ENCODE measurements at places on chromosomes 13 and 19.

- DNase-seq, result peak; percentile 86
Measured at GRCh38 chr19:10836479-10837330, 693 bp upstream of the TMED1 start.

GRCh38 chr19:35937345-35938281 is 1.4 kb downstream of the LRFN3 start:
- no peak for DNase-seq

- DNase-seq, result no peak
Measured at GRCh38 chr19:36745870-36746269, 26.7 kb downstream of the ZNF850 start.

- DNase-seq, result no peak
Measured at GRCh38 chr13:29484236-29484635, 111.3 kb downstream of the SLC7A1 start.

- DNase-seq, result no peak
Measured at GRCh38 chr19:43479961-43480561, 14.7 kb upstream of the LYPD3 start.

- no peak for DNase-seq
Measured at GRCh38 chr13:64090311-64090710, 2674.7 kb upstream of the PCDH20 start.

DNA sequence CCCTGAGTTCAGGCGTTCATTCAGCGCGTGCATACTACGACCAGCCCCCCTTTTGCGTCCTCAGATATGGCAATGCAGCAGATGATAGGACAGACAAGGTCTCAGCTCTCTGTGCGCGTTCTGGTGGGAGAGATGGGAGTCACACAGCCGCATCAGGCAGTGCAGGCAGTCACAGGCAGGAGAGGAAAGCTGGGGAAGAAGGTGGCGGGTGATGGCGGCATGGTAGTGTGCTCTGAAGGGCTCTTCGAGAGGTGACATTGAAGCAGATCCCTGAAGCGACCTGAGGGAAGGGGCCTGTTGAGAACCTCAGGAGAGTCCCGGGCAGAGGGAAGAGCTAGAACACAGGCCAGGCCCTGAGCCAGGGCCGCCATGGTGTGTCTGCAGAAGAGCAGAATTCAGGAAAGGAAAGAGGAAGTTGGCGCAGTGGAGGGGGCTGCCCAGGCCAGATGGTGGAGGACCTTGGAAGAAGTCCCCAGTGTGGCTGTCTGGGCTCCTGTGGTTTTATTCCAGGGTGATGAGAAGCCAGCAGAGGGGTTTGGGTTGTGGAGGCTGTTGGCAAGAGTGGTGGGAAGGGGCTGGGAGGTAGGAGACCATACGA is 3.5 kb downstream of the USF2 start:
- no peak for DNase-seq

- DNase-seq, result peak; percentile 24
Measured at GRCh38 chr19:56309511-56310185, 5.0 kb downstream of the ZSCAN5A start.

DNA sequence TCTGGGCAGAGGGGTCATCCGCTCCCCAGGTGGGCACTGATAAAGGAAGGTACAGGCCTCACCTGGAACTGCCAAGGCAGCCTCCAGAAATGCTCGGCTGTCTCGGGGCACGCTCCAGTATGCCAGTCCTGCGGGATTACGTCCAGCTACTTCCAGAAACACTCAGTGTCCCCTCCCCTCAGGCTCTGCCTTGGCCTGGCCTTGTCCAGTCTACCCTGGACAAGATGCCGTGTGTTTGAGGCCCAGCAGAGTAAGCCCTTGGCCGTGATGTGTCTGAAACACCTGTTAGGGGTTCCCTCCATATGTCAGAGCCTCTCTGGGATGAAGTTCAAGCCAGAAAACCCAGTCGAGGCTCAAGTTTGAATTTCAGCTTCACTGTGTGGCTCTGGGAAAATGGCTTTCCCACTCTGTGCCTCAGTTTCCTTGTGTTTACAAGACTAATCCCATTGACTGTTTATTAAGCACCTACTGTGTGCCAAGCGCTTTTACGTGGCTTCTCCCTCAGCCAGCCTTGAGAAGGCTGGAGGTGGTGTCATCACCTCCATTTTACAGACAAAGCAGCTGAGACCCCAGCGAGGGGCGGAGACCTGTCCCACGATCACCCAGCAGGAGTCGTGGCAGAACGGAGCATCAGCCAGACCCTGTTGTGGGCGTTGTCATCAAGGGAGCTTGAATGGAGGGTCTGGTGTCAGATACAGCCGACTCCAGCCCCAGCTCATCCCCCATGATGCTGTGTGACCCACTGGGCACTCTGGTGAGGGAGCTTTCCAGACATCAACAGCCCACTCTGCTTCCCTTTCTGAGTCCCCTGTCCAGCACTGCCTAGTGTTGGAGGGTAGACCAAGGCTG is 2.0 kb upstream of the PIK3R2 start:
- no peak for DNase-seq

DNA sequence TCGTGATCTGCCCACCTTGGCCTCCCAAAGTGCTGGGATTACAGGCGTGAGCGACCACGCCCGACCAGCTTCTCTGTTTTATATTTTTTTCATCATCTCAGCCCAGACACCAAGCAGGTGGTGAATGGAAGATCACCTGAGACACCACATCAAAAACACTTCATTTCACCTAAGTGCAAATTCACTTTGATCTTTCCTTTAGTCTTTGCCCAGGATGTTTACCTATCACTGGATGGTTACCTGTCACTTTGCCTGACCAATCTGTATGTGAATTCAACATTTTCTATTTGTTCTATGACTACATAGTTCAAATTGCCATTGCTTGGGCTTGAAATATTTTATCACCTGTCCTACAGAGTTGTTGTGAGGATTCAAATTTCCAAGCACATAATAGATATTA is 65.7 kb downstream of the PAN3 start:
- DNase-seq, result no peak

GRCh38 chr13:106919638-106920037 is 351.7 kb upstream of the ARGLU1 start:
- no peak for DNase-seq

- no peak for DNase-seq
Measured at GRCh38 chr13:46934749-46935148, 37.9 kb upstream of the HTR2A start.

GRCh38 chr13:101454767-101455166 is 2.3 kb downstream of the ITGBL1 start:
- no peak for DNase-seq

- DNase-seq, result no peak
Measured at GRCh38 chr19:50553134-50553703, 15.0 kb downstream of the LRRC4B start.

GRCh38 chr13:31945202-31945961 is 86.2 kb upstream of the FRY start:
- DNase-seq, result peak; percentile 61

GRCh38 chr13:68982961-68983619 is 1124.5 kb upstream of the ATXN8OS start:
- DNase-seq, result no peak

Measured in thyroid gland (tissue), 4 donors.